NK-92 treated with Interleukin-12 subunit alpha and Interleukin-12 subunit beta, amount 100 ng/mL, for 24 hours (cell line): ENCODE measurements at places on chromosomes 7 and 10.

DNA sequence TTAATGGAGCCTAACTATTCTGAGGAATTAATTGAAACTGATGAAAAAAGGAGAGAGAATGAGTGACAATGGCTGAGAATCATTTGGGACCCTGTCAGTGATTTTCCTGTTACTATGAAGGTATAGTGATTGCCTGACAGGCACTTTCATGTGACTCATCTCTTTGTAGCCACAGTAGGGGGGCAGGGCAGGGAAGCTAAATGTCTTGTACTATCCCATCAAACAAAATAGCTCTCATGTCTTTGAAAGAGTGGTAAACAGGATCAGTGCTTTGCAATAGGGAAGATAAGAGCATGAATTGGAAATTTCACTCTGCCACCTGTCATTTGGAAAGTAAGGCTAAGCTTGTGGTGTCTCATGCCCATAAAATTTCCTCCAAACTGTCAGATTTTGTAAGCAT, 94.5 kb upstream of the GSDME start:
- DNase-seq = peak; percentile 17

GRCh38 chr10:130042381-130042780, 68.2 kb downstream of the C10orf143 start:
- no peak for DNase-seq

- no peak for DNase-seq
Measured at GRCh38 chr10:110460111-110460809, 37.4 kb upstream of the DUSP5 start.

DNA sequence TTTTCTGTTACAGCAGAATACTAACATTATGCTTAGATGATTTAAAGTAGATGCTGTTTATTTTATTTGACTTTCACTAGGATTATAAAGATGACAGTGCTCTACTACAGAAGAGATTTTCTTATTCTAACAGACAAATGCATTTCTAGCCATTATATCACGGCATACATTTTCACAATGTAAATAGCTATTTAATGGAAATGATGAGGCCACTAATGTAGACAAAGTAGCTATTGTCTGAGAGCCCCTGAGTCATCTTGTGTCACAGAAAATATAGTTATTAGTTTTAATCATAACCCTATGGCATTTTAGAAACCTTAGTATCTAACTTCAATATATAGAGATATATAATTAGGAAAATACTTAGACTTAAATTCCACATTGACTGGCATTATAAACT, 158.0 kb upstream of the AHR start:
- no peak for DNase-seq

DNA sequence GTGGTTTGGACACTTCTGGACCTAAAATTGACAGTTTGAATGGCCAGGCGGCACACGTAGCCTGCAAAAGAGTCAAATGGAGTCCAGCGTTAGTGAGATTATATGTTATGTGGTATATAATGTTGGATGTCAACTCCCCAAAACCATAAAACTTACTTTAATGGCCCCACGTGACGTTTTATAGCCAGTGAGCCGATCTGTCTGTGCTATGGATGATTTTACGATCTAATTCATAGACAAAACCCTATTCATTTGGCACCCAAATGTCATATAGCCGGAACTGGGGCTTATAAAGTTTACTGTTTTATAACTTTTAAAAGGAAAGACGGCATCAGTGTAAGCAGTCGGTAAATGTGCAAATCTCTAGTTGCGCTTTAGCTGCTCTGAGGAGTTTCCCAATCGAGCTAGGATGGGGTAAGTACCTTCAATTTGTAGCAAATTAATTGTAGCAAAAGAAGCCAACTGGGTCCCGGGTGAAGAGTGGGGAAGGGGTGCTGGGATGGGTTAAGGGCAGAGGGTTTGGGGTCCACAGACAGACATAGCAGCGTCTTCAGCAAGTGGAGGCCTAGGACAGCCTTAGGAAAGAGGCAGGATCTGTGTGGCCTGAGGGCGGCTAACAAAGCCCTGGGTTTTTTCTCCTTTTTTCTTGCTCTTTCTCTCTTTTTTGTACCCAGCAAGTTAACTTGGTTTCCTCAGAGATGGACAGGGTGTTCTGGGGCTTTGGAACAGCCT, 3.2 kb downstream of the HOXA5 start:
- DNase-seq = no peak

DNA sequence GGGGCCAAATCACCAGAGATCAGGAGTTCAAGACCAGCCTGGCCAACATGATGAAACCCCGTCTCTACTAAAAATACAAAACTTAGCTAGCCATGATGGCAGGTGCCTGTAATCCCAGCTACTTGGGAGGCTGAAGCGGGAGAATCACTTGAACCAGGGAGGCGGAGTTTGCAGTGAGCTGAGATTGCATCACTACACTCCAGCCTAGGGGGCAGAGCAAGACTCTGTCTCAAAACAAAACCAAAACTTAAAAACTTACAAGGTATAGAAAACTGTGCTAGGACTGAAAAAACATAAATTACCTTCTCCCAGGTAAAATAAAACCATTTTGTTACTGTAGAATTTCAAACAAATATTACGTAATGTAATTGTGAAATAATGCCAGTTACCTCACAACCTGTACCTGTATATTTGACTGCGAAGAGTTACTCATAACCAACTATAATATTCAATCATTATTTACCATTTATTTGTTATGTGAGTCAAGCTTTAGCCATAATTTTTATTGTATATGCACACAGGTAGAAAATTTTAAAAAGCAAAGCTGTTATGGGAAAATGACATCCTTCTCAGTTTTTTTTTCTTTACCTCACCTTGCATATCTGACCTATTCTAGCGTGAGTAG, 180.9 kb downstream of the SEMA3A start:
- DNase-seq = no peak

DNA sequence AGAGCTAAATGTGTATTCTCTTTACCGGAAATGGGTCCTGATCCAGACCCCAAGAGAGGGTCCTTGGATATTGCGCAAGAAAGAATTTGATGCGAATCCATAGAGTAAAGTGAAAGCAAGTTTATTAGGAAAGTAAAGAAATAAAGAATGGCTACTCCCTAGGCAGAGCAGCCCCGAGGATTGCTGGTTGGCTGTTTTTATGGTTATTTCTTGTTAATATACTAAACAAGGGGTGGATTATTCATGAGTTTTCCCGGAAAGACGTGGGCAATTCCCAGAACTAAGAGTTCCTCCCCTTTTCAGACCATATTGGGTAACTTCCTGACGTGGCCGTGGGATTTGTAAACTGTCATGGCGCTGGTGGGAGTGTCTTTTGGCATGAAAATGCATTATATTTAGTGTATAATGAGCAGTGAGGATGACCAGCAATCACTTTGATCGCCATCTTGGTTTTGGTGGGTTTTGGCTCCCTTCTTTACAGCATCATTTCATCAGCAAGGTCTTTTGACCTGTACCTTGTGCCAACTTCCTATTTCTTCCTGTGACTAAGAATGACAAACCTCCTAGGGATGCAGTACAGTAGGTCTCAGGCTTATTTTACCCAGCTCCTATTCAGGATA, 60.4 kb downstream of the ARL4A start:
- DNase-seq = no peak

GRCh38 chr7:98230746-98231471, 19.7 kb downstream of the BHLHA15 start:
- DNase-seq = no peak

- DNase-seq = no peak
Measured at GRCh38 chr7:95424716-95425115, 10.1 kb downstream of the PON2 start.

DNA sequence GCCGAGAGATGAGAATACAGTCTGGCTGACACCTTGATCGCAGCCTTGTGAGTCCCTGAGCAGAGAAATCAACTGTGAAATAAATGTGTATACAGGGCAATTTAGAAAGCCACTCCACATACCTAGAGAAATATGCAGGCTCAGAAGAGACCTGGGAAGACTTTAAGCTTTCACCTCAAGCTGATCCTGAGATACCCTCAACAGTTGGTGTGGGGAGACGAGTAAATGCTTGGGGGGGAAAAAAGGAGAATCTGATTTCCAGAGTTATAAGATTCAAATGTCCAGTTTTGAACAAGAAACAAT, 123.5 kb downstream of the SMURF1 start:
- DNase-seq = no peak

DNA sequence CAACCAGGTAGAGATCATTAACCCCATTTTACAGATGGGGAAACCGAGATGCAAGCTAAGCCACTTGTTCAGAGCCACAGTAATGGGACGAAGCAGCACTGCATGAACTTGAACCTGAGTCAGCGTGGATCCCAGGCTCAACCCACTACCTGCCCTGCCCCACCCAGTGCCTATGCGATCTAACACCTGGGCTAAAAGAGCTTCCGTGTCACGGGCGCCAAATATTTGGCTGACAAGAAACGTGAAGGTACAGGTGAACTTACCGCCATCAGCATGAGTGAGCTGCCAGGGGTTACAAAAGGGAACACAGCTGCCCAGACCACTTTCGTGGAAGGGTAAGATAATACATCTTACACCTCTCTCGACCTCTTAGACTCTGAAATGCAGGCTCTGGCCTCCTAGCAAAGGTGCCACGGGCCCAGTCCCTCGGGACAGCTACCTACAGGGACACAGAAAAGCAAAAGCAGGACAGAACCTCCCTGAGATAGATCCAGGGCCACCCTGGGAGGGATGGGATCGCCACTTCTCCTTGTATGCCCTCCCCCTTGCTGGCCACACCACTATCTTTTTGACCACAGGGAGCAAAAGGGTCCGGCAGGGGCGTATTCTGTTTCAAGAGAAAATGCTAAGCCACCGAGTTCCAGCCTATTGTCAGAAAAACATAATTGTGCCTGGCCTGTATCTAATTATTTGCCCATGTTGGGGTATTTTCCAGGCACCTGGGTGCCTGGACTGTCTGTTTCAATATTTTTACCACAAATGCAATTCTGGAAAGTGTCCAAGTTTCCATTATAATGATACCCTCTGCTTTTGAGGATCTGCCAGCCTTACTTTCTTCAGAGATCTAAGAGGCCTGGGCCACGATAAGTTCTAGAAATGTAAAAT, 6.4 kb downstream of the CHST15 start:
- DNase-seq = no peak

GRCh38 chr10:11533328-11533781, 78.1 kb downstream of the USP6NL start:
- DNase-seq = no peak

DNA sequence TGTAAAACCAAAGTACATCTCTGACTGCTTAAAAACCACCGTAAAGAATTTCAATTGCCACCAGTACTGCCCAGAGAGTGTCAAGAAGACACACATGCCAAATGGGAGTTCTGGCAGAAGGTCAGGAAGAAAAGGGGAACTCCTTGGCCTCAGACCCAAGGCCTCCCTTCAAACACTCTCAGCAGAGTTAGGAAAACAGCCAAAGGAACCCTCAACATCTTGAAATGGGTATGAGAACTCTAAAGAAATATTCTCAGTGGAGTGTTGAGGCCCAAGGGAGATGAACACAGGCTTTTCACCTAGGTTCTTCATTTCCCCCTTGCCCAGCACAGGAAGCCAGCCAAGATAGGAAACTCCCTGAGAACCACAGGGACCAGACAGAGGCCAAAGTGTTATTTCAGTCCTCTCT, 96.1 kb upstream of the ASAH2 start:
- no peak for DNase-seq

- DNase-seq = no peak
Measured at GRCh38 chr7:123432601-123433000, 101.8 kb downstream of the IQUB start.

DNA sequence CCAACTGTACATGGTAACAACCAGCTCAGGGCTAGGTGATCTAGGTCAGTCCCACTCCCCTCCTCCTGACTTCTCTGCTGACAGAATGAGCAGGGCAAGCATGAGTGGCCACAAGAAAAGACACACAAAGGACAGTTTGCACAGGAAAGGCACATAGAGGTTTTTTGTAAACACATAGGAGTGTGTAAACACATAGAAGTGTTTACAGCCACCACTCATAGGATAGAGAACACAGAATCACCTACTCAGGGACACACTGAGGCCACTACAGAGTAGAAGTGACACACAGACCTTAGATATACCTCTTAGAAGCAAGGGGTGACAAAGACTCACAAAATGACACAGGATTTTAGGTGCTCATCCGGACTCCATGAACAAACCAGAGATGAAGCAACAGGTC, 19.0 kb downstream of the NUDCD3 start:
- DNase-seq = no peak

DNA sequence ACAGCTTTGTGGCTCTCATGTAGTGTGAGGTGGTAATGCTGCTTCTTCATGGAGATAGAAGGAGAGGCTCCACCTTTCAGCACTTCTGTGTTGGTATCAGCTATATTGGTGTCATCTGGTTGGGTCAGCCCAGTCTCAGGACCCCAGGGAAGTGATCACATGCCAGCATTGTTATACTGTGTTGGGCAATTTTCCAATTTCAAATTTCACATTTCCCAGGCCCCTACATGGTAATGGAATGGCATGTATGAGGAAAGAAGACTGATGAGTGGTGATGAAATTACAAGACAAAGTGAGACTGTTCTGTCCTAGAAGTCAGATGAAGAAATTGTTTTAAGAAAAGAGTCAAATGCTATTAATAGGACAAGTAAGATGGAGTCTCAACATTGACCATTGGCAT, 3.7 kb upstream of the AKR1C3 start:
- DNase-seq = no peak

DNA sequence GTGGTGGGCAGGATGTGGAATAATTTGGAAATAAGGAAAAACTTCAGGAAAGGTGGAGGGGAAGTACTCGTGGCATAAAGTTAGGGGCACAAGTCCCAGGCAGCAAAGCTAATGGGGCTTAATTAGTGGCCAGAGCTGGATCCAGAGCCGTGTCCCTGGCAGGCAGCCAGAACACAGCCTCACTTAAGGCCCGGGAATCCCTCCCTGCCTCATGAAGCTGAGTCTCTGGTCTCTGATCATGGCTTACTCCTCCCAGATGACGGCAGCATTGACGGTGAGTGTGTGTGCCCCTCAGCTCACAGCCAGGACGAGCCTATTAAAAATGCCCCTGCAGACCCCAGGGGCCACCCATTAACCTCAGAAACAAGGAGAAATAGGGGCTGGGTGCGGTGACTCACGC, 48.2 kb upstream of the NPTX2 start:
- no peak for DNase-seq

- no peak for DNase-seq
Measured at GRCh38 chr10:89710753-89711152, 9.4 kb downstream of the KIF20B start.

GRCh38 chr10:5195727-5196374, 786 bp upstream of the AKR1C4 start:
- no peak for DNase-seq

GRCh38 chr10:125235093-125236069, 75.0 kb upstream of the CTBP2 start:
- DNase-seq = no peak

GRCh38 chr7:79949778-79950177, 184.9 kb upstream of the GNAI1 start:
- DNase-seq = no peak

- DNase-seq = no peak
Measured at GRCh38 chr10:85638797-85639196, 727.8 kb downstream of the GRID1 start.

DNA sequence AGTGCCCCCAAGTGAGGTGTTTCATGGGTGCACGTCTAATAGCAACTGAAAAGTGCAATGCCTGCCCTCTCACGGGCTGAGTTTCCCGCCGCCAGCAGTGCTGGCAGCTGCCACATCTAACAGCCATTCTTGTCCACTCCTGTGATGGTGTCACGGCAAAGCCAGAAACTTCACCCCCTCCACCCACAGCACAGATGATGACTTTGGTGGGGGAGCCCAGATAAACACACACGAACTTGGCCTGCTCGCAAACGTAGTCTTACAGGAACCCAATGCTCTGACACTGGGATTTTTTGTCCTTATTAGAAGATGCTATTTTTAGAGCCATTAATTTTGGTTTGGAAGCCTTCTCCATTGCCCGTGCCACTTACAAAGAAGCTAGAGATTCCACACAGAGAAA, 26.7 kb downstream of the CPXM2 start:
- DNase-seq = no peak
